ENCODE measurements at places on chromosomes 7 and 10. TPM values are rescaled to one million over a fixed set of nuclear protein-coding genes. Genes with fewer than 3 reads are reported as not detected.

Gene MKRN1
- 142 TPM for total RNA-seq

DNA sequence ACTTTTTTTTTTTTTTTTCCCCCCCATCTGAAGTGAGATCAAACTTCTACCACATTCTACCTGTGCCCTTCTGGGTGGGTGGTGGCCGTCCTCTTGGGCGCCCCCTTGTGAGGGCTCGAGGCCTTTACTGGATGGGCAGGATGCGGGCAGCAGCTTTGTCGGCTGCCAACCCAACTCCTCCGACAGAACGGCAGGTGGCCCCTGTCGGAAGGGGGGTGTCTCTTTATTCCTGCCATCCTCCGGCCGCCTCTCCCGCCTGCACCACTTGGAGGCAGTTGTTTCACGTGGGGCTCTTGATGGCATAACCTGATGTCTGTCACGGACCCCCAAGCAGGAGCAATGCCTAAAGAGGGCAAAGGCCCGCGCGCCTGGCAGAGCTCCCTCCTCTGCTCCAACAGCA lies 31.0 kb downstream of the AMZ1 start:
- DNase-seq = peak; percentile 59

Gene TEX36
- total RNA-seq = not detected

- DNase-seq = no peak
Measured at GRCh38 chr7:44374007-44374763, 48.8 kb upstream of the CAMK2B start.

Gene VAX1
- total RNA-seq = not detected

DNA sequence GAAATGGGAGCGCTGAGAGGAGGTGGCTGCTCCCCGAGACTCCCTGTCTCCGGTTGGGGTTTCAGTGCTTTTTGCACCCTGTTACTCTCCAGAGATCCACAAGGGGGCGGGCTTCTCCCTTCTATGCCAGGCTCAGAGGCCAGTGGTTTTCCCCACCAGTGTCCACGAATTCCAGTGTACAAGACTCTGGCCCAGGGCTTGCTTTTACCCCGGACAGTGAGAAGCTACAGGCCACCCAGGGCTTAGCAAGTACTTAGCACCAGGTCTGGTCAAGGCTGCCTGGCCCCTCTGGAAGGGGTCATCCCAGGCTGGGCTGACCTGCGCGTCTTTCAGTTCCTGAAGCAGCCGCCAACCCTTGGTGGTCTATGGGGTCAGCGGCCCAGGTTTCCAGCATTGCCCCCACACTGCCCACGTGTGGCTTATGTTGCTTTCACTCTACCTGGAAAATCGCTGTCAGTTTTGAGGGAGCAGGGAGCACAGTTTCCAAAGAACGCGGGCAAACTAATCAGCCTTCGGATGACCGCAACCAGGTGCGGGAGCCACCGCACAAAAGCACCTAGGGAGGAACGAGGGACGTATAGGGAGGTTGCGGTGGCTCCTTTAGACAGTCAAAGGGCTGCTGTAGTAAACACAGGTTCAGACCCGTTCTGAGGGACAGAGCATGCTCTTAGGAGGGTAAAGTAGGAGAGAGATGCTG lies 6.8 kb downstream of the CYP26A1 start:
- peak; percentile 30 for DNase-seq

GRCh38 chr7:8443576-8444467 lies 10.4 kb downstream of the NXPH1 start:
- no peak for DNase-seq

GRCh38 chr7:155494551-155494950 lies 36.6 kb downstream of the EN2 start:
- DNase-seq = no peak

DNA sequence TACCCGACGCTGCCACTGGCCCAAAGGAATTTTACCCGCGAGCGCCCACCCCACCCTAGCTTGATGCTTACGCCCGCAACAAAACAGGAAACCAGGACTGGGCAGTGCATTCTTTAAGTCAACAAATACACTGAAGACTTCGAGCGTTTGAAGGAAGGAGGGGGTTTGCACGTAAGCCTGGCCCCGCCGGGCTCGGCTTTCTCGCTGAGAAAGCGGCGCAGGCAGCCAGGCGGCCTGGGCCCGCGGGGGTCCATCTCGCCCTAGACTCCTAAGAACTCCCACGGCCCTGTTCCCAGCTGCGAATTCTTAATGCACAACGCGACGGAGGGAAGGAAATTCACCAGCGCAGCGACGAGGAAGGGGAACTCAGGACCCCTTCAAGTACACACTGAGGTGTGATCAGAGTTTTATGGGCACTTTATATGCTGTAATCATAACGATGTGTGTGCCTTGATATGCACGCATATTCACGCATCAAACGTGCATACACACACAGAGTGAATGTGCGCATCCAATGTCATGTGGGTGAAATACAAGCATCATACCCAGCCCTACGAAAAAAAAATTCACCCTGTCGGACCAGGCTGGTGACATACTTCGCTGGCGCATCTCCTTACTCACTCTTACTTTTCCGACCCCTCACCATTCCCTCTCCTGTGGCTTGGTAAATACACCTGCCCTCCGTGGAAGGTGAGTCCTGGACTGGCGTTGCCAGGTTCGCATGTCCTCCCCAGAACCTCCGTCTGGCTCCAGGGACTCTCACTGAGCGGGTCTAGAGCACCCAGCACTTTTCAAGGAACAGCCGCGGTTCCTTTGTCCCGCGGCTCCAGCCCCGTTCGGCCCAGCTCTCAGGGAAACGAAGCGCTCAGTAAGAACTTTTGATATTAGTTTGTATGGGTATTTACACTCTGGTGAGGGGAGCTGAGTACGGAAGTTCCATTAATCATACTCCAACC lies 5.7 kb upstream of the HOXA13 start:
- no peak for DNase-seq

DNA sequence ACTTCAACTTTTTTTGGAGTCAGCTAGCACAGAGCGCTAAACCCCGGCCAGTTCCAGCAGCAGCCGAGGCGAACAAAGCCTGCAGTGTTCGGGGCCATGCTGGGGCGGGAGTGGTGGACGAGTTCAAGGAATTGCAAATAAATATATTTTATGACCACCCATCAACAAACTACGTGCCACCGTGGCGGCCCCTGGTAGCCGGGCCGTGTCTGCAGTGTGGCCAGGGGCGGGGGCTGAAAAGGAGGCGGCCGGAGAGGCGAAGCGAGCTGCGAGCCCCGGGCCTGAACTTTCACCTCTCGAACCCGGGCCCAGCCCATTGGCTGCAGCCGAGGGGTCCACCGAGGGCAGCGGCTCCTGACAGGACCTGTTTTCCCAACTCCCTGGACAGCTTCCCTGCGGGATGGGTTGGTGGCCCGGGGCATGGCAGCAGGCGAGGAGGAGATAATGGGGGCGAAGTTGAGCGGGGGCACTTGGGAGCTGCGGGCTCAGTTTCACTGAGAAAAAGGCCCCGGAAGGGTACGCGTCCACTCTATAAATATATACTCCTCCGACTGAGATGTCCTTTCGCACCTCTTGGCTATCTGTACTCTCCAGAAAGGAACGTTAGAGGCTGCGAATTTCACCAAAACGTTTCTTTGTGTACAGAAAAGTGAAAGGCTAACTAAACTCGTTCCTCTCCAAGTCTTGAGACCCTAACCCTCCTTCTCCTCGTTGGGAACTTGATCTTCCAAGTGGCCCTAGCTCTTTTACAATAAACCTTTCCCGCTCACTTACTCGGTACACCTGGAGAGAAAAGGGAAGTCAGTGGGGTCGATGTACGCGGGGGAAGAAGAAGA lies 164.6 kb upstream of the PPP1R3A start:
- no peak for DNase-seq

DNA sequence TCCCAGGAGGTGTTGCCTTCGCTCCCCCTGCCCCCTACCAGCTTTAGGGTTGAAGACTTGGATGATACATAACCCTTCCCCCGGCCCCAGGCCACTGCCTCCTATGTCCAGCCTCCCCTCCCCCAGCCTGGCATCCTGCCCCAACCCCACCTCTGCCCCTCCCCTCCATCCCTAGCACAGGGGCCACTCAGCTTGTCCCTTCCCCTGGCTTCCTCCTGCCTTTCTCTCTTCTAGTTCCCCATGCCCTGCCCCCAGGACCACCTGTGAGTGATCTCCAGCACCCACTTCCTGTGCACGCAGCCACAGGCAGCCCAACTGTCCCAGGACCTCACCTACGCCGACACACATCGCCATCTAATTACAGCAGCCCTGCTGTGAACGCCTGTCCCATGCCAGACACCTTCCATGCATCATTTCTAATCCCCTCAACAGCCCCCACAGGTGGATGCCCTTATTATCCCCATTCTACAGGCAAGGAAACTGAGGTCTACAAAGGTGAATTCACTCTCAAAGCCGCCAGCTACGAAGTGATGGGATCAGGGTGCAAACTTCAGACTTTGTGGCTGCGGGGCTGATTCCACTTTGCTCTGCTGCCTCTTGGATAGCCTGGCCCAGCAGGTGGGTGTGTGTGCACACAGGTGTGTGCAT lies 82.4 kb upstream of the CHST15 start:
- peak; percentile 56 for DNase-seq

All from naive thymus-derived CD8-positive, alpha-beta T cell (primary cell).